ENCODE measurements at places on chromosomes 12 and 14. TPM values are rescaled to one million over a fixed set of nuclear protein-coding genes. Genes with fewer than 3 reads are reported as not detected.
A peak's percentile ranks its signal among the peaks of the same experiment; 100 is the strongest.

Gene PPP4R4
- total RNA-seq: 19.2 TPM

Gene PRB2
- total RNA-seq: not detected

GRCh38 chr14:81946834-81947798, 413.5 kb upstream of the SEL1L start:
- no peak for DNase-seq

DNA sequence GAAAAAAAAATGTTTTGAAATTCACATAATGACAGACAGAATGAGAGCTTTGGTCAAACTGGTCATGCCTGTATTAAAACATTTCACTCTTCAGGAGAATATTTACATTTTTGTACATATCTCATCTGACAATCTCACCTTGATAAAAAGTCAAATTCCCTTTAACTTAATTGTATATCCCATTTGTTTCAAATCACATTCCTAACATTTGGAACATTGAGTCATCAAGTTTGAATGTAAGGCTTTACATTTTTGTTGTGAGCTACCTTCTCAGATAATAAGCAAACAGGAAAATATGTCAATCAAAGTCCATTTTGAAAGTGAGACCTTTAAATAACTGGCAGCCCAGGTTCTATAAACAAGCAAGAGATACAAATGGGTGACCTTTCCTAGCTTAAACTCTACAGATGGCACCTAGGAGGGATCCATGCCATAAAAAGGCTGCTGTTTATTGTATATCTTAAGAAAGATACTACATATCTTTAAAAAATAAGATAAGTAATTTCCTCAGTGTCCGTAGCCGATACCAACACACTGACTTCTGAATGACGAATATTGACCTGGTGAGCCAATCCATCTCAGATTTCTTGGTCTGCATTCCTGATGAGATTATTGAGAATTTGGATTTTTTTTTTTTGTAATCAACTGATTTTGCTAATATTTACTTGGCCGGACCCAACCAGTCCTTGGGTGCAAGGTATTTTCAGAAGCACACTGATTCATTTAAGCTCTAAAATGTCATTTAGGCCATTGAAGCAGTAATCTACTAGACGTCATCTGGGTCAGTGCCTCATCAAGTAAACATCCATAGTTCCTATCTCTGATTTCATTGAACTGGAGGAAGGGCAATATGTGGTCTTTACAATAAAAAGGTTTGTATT, 259.6 kb downstream of the BTG1 start:
- no peak for DNase-seq

DNA sequence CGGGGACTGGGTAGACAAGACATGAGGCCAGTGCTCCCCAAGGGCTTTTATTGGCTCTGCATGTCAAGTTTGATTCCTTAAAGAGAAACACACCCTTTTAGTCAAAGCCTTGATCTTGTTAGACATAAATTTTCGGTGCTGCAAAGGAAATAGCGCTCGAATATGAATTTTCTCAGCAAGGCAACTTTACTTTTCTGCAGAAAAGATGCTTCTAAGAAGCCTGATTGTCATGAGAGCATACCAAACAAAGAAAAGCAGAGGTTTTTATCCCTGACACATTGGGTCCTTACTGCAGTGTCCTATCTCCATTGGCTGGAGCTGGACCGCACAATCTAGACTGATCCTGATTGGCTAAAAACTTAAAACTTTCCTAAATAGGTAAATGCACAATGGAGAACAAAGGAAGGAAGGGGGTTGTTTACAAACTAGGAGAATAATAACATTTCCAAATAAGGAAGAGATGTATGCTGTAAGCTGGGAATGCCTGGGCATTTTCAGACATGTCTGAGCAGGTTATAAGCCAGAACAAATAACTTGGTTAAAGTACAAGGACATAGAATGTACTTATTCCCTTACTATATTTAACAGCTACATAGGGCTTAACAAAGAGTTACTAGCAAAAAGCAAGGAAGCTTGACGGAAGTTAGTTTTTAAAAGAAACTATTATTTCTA, 17.2 kb downstream of the TXNRD1 start:
- DNase-seq: no peak

DNA sequence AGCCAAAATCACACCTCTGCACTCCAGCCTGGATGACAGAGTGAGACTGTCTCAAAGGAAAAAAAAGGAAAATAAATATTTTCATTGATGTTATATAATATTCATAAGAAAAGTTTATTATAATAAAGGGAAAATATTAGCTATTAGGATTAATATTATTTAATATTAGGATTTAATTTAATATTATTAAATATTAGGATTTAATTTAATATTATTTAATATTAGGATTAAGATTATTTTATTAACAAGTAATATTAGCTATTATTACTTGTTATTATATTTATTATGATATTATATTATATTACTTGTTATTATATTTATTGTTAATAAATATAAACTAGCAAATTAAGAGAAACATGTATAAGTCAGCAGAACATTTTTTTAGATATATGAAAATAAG, 518.1 kb downstream of the FSCB start:
- DNase-seq: no peak

Gene CS
- 309 TPM for total RNA-seq

Gene MYF6
- total RNA-seq: not detected

DNA sequence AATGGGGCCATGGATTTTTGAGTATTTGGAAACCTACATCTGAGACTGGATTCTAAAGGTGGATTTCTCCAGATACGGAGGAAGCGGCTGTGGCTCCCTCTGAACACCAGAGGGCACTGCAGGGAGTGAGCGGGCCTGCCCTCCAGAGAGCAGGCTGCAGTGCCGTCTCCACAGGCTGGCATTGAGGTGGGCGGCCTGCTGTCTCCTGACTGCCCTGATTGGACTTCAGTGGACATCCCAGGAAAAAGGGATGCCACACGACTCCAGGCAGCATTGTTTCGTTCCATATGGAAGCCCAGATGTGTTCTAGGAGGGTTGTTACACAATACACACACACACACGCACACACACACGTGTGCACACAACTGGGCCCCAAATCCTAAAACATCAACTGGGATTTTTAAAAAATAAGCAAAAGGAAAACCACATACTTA, 20.9 kb upstream of the ANO2 start:
- DNase-seq: peak; percentile 57

DNA sequence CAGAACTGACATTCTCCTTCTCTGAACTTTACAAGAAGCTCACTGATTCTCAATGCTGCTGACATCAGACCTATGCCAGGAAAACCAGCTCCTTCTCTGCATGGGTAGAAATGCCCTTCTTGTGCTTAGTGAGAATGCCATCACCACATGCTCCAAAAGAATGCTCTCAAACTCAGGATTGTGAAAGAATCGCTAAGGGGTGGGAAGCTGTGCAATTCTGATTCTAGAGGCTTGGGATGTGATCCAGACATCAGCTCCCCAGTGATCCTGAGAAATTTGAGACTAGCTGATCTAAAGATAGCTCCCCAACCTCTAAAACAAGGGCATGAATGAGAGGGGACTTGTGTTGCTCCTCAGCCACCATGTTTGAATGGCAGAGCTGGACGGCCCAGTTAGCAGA, 113.2 kb downstream of the DPF3 start:
- DNase-seq: no peak

- DNase-seq: no peak
Observed at GRCh38 chr14:91127401-91127801, 13.5 kb downstream of the DGLUCY start.
